ENCODE measurements at places on chromosomes 2 and 18.

GRCh38 chr2:177693658-177694339 is 301.2 kb downstream of the AGPS start:
- DNase-seq = no peak

GRCh38 chr2:130756053-130756873 is 923 bp downstream of the AMER3 start:
- peak; percentile 5 for DNase-seq

- DNase-seq = no peak
Measured at GRCh38 chr2:33388996-33389395, 87.5 kb upstream of the RASGRP3 start.

- DNase-seq = no peak
Measured at GRCh38 chr2:205216580-205216979, 465.7 kb upstream of the NRP2 start.

DNA sequence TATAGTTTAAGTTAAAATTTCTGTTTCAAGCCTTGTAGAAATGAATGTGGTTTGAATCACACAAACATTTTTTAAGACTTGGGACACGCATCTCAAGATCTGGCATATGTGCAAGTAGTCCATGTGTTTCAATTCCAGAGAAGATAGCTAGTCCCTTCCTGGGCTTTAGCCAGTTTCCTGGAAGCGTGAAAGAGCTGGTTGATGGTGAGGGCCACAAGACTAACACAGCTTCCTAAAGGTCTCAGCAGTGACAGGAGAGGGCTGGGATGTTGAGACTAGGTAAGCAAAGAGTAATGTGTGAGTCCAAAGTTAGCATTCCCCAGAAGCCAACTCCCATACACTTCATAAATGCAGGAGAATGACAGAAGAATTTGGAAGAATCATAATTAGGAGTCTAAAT is 111.9 kb upstream of the MAP2 start:
- DNase-seq = no peak

- DNase-seq = no peak
Measured at GRCh38 chr2:171158036-171158789, 2.5 kb downstream of the TLK1 start.

DNA sequence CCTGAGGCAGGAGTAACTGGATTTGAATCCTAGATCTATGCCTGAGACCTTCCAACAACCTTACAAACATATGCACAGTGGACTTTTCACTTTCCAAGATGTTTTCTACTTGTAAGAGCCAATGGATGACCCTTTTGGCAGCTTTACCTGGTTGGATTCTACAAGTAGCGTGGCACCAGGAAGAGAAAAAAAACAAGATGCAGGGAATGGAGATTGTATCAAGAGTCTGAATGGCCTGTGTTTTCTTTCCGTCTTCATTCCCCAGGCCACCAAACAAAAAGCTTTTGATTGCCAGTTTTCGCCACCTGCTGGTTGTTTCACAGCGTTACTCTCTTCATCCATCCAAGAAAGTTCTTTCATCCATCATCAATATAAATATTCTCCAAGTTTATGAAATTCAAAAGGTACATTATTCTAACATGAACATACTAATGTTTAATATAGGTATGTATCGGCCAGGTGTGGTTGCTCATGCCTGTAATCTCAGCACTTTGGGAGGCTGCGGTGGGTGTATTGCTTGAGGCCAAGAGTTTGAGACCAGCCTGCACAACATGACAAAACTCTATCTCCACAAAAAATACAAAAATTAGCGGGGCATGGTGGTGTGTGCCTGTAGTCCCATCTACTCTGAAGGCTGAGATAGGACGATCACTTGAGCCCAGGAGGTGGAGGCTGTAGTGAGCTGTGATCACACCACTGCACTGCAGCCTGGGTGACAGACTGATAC is 3.5 kb upstream of the BCL2 start:
- DNase-seq = peak; percentile 71

DNA sequence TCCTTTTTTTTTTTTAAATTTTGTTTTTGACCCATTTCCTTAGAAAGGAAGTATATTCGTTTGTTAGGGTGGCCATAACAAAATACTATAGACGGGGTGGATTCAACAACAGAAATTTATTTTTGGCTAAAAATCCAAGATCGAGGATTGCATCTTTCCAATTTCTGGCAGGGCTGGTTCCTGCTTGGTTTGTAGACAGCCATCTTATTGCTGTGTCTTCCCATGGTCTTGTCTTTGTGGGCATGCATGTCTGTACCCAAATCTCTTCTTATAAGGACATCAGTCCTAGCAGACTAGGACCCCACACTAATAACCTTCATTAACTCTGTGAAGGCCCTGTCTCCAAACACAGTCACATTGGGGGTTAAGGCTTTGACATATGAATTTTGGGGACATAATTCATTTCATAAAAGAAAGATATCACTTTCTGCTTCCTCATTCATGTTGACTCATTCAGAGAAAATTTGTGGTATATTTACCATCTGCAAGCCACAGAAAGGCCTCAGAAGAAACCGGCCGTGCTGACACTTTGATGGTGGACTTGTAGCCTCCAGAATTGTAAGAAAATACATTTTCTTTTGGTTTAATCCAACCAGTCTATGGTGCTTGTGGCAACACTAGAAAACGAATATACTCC is 262.1 kb downstream of the LPIN1 start:
- peak; percentile 71 for DNase-seq
